CD4-positive, alpha-beta T cell treated with Interleukin-17A for 4 hours (primary cell): ENCODE measurements at places on chromosomes 7 and 10.

- DNase-seq, result no peak
Measured at GRCh38 chr10:93991114-93991513, 2.6 kb upstream of the PLCE1 start.

- DNase-seq, result no peak
Measured at GRCh38 chr10:98367604-98368451, 47.2 kb downstream of the PYROXD2 start.

DNA sequence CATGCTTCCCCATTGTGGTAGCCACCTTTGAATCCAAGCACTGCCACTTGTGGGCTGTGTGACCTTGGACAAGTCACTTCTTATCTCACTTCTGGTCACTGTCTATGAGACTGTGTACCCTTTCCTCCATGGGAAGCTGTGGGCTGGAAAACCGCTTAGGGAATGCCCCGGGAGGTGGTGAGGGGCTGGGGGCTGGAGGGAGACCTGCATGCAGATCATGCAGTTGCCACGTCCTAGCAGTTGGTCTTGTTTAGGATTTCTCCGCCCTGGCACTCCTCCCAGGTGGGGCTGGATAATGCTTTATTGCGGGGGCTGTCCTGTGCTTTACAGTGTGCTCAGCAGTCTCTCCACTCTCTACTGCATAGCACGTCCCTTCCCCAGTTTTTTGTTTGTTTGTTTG, 62.9 kb upstream of the OPN4 start:
- DNase-seq, result no peak

DNA sequence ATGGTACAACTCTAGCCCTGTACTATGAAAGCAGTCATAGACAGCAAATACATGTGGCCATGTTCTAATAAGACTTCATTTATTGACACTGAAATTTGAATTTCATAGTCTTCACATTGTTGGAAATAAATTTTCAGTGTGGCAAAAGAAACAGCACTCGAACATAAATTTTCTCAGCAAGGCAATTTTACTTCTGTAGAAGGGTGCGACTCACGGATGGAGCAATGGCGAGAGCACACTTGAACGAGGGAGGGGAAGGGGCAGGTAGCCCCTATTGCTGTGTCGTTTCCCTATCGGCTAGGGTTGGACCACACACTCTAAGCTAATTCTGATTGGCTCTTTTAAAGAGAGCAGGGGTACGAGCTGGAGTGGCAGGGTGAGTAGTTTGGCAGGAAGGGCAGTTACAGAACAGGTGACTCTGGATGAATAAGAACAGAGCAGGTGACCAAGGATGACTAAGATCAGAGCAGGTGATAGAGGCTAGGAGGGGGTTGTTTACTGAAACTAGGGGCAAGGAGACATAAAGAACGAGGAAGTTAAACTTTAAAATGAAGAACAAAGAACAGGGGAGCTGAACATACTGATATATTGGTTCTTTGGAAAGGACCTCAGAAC, 52.0 kb downstream of the LRRC4 start:
- DNase-seq, result no peak

DNA sequence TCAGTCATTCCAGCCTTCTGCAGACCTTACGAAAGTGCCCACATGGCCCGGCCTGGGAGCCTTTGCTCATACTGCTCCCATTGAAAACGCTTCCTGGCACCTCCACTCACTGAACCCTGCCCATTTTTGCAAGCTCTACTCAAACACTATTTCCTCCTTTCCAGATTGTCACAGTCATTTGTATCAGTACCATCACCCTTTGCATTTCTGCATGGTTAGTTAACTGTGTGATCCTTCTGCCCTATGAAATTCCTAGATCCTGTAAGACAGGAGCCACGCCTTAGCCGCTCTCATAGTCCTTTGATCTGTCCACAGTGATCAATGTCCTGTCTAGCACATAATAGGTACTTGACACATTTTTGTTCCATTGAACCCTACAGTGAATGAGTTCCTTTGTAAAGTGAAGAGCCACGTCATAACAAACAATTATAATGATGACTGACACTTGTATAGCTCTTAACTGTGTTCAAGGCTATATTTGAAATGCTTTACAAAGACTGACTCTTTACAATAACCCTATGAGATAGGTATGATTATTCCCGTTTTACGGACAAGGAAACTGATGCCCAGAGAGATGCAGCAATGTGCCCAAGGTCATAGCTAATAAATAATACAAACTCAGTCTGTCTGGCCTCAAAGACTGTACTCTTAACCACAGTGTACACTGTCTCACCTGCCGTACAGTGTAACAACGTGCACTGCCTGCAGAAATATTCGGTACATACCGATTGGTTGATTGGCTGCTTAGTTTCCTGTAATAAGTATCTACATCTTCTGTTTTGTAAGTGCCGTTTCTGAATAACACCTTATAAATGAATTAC, 16.6 kb upstream of the ITIH2 start:
- no peak for DNase-seq

DNA sequence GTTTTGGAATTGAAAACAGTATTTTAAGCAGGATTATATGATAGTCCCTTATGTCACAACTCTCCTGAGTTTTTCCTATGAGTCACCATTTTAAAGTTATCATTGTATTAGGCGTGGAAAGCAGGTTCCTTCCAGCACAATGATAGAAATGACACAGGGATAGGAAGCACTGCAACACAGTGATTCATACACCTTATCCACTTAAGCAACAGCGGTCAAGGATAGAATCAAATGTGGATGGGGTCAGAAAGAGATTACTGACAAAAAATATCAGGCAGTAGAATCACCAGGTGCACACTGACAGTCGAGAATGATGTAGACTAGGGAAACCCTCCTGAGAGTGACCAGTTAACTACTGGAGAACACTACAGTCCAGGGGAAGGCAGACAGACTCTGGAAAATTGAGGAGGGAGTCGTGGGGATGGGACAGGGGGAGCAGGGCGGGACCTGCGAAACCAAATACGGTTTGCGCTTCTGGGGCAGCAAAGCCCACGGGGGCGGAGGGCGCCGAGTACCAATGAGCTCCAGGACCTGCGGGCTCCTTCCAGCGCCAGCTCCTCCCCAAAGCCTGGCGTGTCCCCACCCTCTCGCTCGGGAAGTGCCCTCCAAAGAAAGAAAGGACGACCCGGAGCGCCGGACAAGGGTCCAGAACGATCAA, 479 bp downstream of the PNPLA8 start:
- peak; percentile 72 for DNase-seq

DNA sequence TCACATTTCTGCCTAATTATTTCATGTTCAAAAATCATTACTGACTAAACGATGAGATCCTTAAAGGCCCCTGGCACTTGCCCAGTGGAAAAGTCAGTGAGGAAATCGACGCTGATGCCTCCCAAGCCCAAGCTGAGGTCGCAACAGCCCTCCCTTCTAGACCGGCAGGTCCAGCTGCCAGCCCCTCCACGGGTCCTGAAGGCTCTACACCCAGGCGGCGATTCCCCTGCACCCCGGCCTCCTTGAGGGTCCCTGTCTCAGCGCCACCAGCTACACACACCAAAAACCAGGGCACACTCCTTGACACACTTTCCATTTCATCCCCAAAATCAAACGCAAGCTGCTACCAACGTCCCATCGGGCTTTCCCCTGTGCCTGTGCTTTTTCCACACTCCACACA, 200.1 kb upstream of the RNF32 start:
- no peak for DNase-seq

DNA sequence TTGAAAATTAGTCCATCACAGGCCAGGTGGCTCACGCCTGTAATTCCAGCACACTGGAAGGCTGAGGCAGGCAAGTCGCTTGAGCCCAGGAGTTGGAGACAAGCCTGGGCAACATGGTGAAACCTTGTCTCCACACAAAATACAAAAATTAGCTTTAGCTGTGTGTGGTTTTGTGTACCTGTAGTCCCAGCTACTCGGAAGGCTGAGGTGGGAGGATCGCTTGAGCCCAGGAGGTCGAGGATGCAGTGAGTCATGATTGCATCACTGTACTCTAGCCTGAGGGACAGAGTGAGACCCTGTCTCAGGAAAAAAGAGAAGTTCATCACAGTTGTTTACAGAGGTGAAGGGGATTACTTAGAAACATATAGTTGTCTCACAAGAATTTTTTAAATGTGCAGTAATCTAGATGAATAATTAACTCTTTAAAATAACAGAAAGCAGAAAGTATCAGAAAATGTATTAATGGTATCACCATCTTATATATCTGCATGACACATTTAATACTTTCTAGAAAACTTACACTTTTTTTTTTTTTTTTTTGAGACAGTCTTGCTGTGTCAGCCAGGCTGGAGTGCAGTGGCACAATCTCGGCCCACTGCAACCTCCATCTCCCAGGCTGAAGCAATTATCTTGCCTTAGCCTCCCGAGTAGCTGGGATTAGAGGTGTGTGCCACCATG, 8.9 kb downstream of the LCOR start:
- DNase-seq, result peak; percentile 11

- peak; percentile 49 for DNase-seq
Measured at GRCh38 chr10:119283818-119284217, 76.4 kb downstream of the GRK5 start.

GRCh38 chr7:86313842-86314241, 329.9 kb upstream of the GRM3 start:
- DNase-seq, result no peak

GRCh38 chr10:30219971-30220751, 128.9 kb downstream of the MTPAP start:
- no peak for DNase-seq

DNA sequence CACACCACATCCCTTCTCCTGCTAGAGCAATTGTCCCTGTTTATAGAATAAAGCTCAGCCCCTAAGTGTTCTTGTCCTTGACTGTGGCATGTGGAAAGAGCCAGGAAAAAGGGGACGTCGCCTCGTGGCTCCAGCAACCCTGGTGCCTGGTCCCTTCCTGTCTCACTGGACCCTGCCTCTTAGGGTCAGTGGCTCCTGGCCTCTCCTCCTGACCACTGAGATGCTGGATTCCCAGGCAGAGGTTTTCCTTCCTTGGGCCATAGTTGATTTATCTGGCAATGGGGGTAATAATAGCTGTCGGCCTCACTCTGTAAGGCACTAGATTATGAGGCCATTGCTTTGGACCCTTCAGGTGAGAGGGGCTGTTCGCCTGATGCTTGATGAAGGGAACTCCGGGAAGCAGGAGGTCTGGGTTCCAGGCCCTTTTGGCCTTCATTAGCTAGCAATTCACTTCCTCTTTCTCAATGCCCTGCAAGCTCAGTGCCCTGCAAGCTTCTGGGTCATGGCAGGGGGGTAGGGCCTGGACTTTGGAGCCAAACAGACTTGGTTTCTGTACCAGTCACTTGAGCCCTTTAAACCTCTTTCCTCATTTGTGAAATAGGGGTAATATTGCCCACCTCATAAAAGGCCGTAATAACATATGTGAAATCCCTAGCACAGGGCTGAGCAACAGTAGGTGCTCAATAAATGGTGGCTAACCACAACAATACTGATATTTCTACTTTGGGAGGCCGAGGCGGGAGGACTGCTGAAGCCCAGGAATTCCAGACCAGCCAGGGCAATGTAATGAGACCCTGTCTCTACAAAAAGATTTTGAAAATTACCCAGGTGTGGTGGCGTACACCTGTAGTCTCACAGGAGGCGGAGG, 1.1 kb downstream of the ASL start:
- DNase-seq, result no peak

DNA sequence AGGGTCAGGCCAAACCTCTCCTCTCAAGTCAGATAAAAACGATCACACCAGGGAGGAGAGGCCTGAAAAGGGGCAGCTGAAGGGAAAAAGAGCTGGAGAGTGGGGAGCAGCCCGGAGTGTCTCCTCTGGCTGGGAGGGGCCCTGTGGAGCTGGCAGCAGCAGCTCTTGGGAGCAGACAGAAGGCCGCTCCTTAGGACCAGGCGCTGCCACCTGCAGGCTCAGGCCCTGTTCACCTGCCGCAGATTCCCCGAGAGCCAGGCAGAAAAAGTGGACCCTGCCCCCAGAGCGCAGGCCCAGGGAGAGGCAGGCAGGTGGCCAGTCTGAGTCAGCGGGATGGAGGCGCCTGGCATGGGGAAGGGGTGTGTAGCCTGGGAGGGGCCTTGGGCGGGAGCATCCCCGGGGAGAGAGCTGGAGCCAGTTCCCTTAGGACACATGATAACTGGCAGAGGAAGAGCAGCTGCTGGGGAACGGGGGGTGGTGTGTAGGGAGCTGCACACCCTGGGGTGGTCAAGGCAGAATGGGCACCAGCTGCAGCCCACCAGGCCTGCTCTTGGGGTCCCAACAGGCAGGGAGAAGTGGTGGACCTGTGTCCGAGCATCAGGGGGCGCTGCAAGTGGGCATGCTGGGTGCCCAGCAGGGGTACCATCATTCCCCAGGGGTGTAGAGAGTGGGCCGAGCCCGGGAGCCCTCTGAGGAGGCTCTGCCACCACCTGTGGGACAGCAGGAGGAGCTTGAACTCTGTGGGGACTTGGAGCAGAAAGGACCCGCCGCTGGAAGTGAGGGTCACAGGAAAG, 177.2 kb upstream of the RHEB start:
- DNase-seq, result no peak

GRCh38 chr7:66055321-66055956, 20.2 kb upstream of the ASL start:
- DNase-seq, result no peak

DNA sequence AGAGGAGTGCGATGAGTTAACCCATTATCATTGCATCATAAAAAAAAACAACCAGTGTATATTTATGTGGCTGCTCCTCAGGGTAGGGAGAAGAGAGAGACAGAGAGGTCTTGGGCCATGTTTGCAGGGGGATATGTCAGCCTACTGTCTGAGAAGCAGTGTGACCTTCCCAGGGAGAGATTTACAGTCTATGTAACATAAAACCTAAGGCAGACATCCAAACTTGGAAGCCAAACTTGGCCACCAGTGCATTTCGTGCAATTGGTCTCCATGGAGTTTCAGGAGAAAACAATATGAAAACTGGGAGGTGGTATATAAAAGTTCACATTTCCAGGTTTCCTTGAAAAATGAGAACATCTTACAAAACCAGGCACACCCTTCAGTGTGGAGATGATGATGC, 85.9 kb upstream of the CXCL12 start:
- DNase-seq, result no peak

DNA sequence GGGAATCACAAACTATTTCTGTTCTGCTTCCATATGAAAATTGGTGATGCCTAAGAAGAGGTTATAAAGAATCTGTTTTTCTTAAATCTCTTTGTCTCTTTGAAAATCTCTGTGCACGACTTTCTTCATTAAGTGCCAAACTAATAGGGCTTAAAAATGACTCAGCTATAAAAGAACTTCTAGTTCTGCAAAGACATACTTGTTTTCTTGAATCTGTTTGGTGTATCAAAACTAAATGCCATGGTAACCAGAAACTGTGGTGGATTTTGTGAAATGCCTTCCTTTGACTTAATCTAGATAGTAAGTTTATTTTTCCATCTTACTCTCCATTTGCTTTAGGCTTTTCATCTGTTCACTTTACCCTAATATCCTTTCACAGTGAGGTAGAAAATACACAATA, 417.8 kb downstream of the PARD3 start:
- DNase-seq, result no peak
